ENCODE measurements at places on chromosomes 1 and 21.

DNA sequence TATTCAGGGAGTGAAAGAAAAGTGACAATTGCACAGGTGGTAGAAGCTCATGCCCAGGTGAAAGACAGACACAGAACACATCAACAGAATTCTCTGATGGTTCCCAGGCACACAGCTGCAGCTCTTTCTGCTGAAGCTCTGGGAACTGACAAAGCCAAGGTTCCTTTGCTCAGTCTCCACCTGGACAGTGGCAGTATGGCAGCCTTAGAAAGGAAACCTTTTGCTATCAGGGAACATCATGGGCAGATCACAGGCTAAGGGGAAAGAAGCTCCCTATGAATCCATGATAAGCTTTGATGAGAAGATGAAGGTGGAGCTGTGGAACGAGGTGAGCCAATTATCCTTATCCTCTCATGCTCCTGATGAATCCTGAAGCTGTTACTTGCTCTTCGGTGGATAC is 1.2 kb downstream of the SPRR2B start:
- DNase-seq: no peak

GRCh38 chr1:179996099-179996498 is 41.5 kb downstream of the CEP350 start:
- DNase-seq: no peak

DNA sequence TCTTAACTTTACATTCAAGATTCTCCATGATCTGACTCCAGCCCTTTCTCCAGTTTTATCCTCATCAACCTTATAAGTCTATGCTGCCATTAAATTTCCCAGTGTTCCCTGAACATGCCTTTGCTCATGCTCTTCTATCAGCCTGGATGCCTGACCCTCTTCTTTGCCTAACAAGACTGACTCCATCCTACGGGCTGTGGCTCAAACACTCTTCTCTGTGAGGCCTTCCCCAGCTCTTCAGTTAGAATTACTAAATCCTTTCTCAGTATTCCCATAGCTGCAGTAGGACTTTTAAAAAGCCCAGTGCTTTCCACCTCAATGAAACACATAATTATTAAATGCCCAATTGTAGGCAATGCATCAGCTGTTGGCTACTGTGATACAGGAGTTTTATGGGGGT is 76.5 kb upstream of the GNG12 start:
- no peak for DNase-seq

DNA sequence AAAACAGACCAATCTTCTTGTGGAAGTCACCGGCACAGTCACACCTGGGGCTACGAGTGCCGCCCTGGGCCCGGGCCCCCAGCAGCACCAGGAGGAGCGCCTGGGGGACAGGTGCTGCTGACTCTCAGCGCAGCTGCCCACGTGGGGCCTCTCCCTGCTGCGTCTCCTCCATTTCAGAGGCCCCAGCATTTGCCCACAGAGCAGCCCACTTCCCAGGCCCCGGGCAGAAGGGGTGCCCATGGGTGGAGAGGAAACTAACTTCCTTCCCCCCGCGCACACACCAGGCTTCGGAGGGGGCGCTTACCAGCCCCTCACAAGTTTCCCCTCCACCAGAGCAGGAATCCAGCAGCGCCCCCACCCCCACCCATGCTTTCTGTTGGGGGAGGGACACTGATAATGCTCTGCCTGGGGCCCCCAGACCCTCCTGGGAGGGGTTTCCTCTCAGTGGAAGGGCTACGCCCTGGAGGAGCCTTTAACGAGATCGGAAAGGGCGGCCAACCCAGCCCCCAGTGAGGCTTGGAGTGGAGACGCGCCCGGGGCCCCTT is 440 bp downstream of the TNFRSF25 start:
- DNase-seq: peak; percentile 67

- no peak for DNase-seq
Measured at GRCh38 chr1:94083681-94084080, 37.3 kb downstream of the ABCA4 start.

Measured in activated CD4-positive, alpha-beta T cell treated with anti-CD3 and anti-CD28 coated beads for 48 hours (primary cell).